ENCODE measurements at places on chromosomes 2 and 18. TPM values are rescaled to one million over a fixed set of nuclear protein-coding genes. Genes with fewer than 3 reads are reported as not detected.

GRCh38 chr18:70503060-70503459 is 214.2 kb downstream of the SOCS6 start:
- no peak for DNase-seq

GRCh38 chr2:39515273-39515896 is 78.3 kb upstream of the MAP4K3 start:
- no peak for DNase-seq

DNA sequence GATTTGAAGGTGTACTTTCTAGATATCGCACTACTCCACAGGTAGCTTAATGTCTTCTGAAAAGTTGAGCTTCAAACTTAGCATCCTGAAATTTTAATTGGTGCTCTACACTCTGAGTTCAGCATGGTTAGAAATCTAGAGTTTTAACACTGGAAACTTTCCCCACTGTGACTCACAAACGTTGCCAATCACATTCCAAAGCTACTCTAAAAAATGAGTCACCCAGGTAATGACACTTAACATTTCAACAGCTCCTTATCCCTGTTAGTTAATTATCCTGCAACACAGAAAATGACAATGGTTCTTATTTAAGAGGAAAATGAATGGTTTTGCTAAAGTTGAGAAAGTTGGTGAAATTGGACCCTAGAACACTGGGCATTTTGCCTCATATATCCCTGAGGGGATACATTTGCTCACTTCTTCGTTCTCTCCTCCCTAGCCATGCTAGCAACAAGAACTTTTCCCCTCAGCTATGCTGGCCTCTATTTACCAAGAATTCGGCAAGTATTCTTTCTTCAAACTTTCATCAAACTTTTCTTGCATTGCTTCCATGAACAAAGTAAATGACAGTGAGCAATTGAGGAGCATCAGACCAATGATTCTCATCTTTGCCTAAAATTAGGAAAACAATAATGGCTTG is 1024.1 kb upstream of the KLHL29 start:
- DNase-seq: no peak

DNA sequence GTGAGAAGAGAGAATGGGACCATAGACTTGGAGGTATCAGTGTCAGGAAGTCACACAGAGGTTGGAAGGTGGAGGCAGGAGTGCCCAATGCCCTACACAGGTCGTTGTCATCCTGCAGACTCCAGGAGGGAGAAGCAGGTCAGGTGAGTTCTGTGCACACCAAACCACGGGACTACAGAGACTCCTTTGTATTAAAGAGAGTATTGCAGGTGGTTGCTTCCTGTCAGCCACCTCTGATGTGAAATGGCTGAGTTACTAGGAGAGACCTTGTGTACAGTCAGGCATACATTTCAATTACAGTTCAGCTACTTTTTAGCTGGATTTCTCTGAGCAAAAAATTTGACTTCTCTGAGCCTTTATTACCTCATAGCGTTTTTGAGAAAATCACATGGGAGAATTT is 51.6 kb downstream of the SPP2 start:
- DNase-seq: peak; percentile 46

- DNase-seq: peak; percentile 26
Observed at GRCh38 chr2:239751679-239752355, 273.3 kb downstream of the NDUFA10 start.

DNA sequence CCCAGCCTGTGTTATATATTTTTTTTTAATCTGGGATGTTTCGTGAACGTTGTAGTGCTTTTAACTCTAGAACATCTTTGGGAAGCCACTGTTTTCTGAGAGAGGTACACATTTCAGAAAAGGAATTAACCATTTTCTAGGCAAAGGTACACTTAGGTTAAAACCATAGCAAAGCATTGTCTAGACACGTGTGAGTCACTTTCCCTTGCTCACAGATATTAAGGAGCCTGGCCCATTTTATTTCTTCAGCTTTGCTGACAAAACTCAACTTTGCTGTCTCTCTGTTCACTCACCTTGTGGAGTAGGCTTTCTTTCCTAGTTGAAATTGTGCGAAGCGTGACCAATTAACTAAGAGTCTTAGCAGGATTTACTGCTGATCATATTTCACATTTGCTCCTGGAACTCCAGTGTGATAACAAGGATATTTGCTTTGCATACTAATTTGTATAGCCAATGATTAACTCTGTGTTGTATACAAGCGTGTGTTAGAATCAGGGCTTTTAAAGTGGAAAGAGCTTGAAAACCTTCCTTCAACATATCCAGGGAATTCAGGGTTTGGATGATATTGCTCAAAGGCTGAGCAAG is 215.0 kb upstream of the AGAP1 start:
- DNase-seq: no peak

DNA sequence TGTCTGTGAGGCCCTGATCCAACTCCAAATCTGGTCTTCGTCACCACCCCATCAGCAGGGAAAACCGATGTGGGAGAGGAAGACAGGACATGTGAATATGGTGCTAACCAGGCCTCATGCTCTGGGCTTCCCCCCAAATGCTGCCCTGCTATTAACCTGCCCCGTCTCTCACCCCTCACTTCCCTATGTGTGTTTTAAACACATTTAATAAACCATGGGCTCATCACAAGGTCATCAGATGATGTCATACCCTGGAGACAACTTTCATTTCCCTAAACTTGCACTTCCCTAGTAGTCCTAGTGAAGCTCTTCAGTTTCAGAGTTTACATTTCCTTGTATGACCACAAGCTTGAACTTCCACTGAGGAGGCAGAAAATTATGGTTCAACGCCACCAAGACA is 49.9 kb downstream of the CD8B2 start:
- DNase-seq: no peak

GRCh38 chr2:18232731-18233438 is 327.6 kb downstream of the RDH14 start:
- no peak for DNase-seq

The ANKRD39 gene
- 36.7 TPM for total RNA-seq

The MOGAT1 gene
- total RNA-seq: not detected

The AMER3 gene
- total RNA-seq: not detected

Measured in activated CD8-positive, alpha-beta T cell treated with anti-CD3 and anti-CD28 coated beads, Interleukin-2, amount 10 ng/mL, durations not matched to agents 7 days and 5 days (primary cell).